Urinary bladder (tissue), 4 donors: ENCODE measurements at places on chromosomes 11 and 22. TPM values are rescaled to one million over a fixed set of nuclear protein-coding genes. Genes with fewer than 3 reads are reported as not detected.

CTSW gene
- 2.7 TPM for total RNA-seq

DGAT2 gene
- total RNA-seq, result 9.5 TPM

DNA sequence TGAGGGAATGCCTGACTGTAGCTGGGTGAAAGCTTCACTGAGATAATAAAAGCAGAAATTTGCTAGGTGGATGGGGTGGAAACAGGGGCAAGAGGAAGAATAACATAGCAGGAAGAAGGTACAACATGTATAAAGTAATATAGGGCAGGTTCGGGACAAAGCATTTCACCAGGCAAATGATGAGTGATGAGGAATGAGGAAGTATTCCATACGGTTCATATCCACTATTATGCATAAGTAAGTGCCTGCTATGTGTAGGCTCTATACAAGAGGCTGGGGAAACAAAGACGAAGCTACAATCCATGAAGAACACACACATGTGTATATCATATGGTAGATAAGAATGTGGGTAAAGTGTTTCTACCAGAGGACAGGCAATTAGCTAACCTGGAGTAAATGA lies 7.9 kb downstream of the NDUFC2 start:
- no peak for DNase-seq

- DNase-seq, result no peak
Observed at GRCh38 chr22:20487715-20488114, 7.9 kb downstream of the KLHL22 start.

- no peak for DNase-seq
Observed at GRCh38 chr11:117197006-117197405, 2.2 kb upstream of the TAGLN start.

GRCh38 chr11:62068730-62069129 lies 55.1 kb upstream of the INCENP start:
- DNase-seq, result no peak
